ENCODE measurements at places on chromosomes 5 and 9. TPM values are rescaled to one million over a fixed set of nuclear protein-coding genes. Genes with fewer than 3 reads are reported as not detected.

DNA sequence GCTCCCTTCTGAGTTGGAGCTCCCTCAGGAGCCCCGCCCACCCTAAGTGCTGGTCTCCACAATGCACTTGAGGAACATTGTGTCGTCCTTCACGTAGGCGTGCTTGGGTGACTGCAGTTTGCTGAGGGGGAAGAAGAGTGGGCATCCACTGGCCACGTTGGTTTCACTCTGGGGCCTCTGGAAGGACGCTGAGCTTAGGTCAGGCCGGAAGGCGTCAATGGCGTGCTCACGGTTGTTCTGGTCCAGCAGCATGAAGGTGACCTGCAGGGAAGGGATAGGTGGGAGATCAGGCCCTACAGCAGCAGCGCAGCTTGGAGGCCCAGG lies 21.7 kb downstream of the TRAF1 start:
- peaks cover 35% of the 10 kb centered on the region for H3K36me3 ChIP-seq
- H3K27me3 ChIP-seq, result no peaks in the 10 kb centered on the region
- peaks cover 36% of the 10 kb centered on the region for H3K4me1 ChIP-seq
- H3K4me3 ChIP-seq, result no peak overlapping the region
- peak overlapping the region; percentile 78 for H3K27ac ChIP-seq

DNA sequence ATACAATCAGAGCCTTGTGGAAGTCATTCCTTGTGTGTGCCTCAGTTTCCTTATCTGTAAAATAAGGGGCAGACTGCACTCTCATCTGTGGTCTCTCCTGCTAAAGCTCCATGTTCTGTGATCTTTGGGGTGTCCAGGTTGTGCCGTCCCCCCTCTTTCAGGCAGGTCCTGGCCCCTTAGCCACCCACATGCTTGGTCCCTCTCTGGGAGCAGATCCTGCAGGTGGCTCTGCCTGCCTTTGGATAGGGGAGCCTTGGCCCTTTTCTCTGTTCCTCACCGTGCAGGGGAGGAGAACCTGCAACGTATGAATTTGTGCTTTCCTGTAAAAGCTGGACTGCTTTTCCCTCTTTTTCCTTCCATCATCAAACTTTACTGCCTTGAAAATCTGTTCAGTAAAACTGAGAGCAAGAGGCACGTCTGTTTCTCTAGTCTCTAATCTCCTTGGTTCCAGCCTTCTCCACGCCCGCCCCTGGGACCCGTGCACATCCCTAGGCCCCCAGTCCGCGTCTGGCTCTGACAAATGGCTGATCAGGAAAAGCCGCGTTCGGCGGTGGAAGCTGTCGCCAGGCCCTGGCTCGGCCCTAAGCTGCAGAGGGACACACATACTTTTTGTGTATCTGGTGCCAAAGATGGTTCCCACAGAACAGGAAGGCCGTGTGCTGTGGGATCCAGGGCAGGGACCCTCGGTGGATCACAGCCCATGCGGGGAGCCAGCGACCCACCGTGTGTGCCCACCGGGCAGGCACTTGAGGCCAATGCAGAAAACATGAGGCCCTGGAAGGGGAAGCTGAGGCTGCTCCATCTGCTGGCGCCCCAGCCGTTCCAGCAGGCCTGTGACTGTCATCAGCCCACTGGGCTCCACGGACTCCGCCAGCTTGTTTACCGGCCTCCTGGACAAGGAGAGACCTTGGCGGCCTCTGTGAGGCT lies 43.4 kb upstream of the COL5A1 start:
- H3K4me1 ChIP-seq, result no peaks in the 10 kb centered on the region
- H3K27ac ChIP-seq, result no peak overlapping the region

DNA sequence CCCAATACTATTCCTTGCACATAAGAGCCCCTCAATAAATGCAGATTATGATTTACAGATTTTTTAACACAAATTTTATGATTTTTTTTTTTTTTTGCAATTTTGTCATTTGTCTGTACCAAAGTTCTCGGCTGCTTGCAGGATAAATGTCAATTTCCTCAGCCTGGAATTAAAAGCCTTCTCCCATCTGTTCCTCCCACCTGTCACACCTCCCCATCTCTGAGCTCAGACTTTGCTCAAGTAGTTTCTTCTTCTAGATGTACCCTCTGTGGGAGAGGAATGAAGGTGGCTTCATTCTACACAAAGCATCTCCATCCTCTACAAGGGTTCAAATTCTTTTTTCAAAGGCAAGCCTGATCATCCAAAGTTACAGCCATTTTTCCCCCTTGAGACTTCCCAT lies 153.7 kb upstream of the GRAMD2B start:
- H3K4me3 ChIP-seq, result no peak overlapping the region
- no peaks in the 10 kb centered on the region for H3K4me1 ChIP-seq
- DNase-seq, result no peak
- H3K27me3 ChIP-seq, result no peaks in the 10 kb centered on the region

DNA sequence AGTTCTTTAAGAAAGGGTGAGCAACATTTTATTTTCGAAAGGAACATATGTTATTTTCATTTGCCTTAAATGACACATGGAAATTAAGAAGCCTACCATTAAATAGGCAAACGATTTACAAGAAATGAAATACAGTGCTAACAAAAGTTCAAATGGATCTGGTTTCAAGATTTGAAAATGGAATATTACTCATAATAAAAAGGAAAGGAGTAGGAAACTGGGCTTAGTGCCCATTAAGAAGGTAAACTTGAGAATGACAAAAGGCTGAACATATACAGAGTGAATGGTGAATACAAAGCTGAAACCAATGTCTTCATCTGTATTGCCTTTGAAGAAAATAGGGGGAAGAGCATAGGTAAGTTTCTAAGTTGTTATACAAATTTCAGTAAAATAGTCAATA lies 974.2 kb upstream of the C9orf72 start:
- H3K27ac ChIP-seq, result no peak overlapping the region
- no peaks in the 10 kb centered on the region for H3K36me3 ChIP-seq
- no peaks in the 10 kb centered on the region for H3K27me3 ChIP-seq

GRCh38 chr9:118563677-118564076 lies 805.6 kb downstream of the BRINP1 start:
- no peak for DNase-seq
- H3K27me3 ChIP-seq, result no peaks in the 10 kb centered on the region
- H3K4me1 ChIP-seq, result no peaks in the 10 kb centered on the region
- no peak overlapping the region for H3K4me3 ChIP-seq

DNA sequence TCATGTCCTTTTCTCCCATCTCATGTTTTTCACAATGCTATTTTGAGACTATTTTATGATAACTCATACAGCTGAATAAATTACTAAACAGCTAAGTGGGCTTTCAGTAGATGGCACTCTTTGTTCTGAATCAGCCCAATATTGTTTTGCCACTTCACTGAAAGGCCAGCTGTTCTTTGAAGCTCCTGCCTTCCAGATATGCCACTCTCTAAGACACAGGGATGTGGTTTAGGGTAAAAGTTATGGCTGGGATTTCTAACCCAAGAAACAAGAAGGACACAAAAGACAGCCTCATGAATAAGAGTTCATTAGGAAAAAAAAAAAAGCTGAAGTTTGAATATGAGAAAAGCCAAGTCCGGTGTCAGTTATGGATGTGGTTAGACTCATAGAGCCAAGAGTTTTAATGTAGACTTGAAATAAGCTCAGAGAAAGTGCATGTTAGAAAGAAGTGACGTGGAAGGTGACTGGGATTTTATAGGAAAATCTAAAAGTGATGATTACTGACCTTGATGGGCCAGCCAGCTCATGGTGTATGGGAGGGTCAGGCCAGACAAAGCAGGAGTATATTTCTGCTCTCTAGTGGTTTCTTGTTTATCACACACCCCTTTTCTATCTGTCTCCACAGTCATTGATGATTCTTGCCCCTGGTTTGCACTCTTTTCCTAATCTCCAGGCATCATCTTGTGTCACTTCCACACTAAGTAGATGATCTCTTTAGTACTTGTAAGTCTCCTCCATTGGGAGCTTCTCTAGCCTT lies 488.5 kb downstream of the NR2F1-AS1 start:
- no peaks in the 10 kb centered on the region for H3K4me1 ChIP-seq
- no peak for DNase-seq
- no peaks in the 10 kb centered on the region for H3K27me3 ChIP-seq
- H3K4me3 ChIP-seq, result no peak overlapping the region
- no peak overlapping the region for H3K27ac ChIP-seq

DNA sequence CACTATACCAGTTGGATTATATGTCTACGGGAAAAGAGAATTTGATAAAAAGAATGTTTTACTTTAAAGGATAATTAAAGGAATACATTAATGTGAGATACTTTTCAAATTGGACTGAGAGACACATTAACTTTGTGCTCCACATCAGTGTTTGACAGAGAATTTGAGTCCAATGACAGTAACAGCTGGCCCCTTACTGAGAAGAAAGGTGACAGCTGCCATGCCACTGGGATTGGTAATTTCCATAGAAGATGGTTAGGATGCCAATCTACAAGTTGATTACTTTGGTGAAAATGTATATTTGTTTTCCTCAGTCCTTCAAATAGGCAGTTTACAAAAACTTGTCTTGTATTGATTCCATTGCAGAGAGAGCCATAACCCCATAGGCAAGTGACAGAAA lies 578.4 kb downstream of the SLCO4C1 start:
- H3K27ac ChIP-seq, result no peak overlapping the region
- no peaks in the 10 kb centered on the region for H3K36me3 ChIP-seq
- H3K27me3 ChIP-seq, result no peaks in the 10 kb centered on the region
- no peak for DNase-seq

DNA sequence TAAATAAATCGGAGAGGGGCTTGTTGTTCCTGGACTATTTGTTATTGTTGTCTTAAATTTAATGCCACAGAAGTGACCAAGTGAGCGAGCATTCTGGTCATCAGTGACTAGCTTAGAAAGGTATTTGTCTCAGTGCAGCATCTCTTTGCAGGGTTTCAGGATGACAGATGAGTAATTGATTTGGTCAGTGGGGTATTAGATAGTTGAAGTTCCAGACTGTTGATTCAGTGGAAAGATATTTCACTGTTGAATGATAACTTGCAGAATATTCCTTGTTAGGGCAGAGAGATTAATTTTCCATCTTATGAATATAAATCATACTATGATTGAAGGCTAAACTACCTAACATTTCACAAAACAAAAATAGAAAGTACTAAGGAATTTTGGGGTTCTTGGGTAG lies 122.4 kb downstream of the TRIO start:
- no peak overlapping the region for H3K4me3 ChIP-seq
- no peak for DNase-seq
- H3K36me3 ChIP-seq, result no peaks in the 10 kb centered on the region
- H3K27ac ChIP-seq, result no peak overlapping the region

GRCh38 chr5:176810081-176810597 lies at the start of gene UNC5A:
UNC5A (plus strand) TSS chr5:176810559; CDS start chr5:176810751, 192 bp downstream.
- H3K36me3 ChIP-seq, result no peaks in the 10 kb centered on the region
- H3K27me3 ChIP-seq, result peaks cover 95% of the 10 kb centered on the region
- peaks cover 21% of the 10 kb centered on the region for H3K4me1 ChIP-seq
- H3K27ac ChIP-seq, result no peak within 1 kb of the TSS

GRCh38 chr9:122039234-122039633 lies 53.9 kb downstream of the TTLL11 start:
- H3K27me3 ChIP-seq, result no peaks in the 10 kb centered on the region
- H3K36me3 ChIP-seq, result peaks cover 17% of the 10 kb centered on the region
- no peak overlapping the region for H3K4me3 ChIP-seq
- H3K4me1 ChIP-seq, result no peaks in the 10 kb centered on the region
- DNase-seq, result no peak
- H3K27ac ChIP-seq, result peak overlapping the region; percentile 13

DNA sequence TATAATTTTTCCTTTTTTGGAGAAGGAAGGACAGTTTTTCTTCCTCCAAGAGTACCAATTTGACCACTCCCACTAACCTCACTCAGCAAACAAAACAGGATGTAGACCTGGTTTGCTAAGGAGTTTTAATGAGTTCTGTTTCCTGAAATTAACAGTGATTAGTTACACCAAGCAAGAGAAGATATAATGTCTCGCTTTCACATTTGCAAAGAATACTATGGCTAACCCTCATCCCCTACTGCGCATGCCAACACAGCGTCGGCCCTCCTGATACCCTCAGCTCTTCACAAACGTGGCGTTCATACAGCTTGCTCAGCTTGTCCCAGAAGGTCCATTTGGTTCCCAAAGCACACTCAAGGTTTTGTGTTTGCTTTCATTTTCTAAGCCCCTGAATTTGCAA lies 41.9 kb upstream of the IPPK start:
- H3K27ac ChIP-seq, result peak overlapping the region; percentile 74
- peaks cover 16% of the 10 kb centered on the region for H3K4me1 ChIP-seq
- H3K36me3 ChIP-seq, result no peaks in the 10 kb centered on the region
- H3K4me3 ChIP-seq, result no peak overlapping the region
- DNase-seq, result no peak
- H3K27me3 ChIP-seq, result no peaks in the 10 kb centered on the region

DNA sequence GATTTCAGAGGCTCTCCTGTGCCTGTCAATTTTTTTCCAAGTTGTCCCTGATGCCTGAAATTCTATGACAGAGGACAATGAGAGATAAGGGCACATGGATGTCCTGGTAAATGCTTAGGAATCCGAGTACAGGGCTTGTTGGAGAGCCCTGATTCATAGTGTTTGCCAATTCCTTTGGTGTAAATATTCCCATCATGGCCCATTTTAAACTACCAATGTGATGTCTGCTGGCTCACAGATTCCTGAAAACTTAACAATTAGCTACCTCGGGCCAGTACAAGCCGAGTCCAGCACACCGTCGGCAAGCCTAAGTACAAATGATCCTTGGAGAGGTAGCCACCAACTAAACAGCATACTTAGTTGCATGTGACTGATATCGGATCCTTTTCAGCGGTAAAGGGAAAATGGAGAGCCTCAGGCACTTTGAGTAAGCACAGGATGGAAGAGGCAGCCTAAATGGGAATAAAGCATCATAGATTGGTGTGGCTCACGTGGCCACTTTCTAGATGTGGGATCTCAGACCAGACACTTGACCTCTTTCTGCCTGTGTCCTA lies 3.6 kb downstream of the ITK start:
- H3K4me1 ChIP-seq, result peaks cover 39% of the 10 kb centered on the region
- H3K27ac ChIP-seq, result no peak overlapping the region
- no peaks in the 10 kb centered on the region for H3K36me3 ChIP-seq
- H3K4me3 ChIP-seq, result peak overlapping the region; percentile 65
- no peaks in the 10 kb centered on the region for H3K27me3 ChIP-seq

- peaks cover 6% of the 10 kb centered on the region for H3K4me1 ChIP-seq
- no peak overlapping the region for H3K4me3 ChIP-seq
- no peaks in the 10 kb centered on the region for H3K27me3 ChIP-seq
- no peak overlapping the region for H3K27ac ChIP-seq
- DNase-seq, result peak; percentile 77
Measured at GRCh38 chr5:149990518-149991376, 9.7 kb downstream of the TIGD6 start.

DNA sequence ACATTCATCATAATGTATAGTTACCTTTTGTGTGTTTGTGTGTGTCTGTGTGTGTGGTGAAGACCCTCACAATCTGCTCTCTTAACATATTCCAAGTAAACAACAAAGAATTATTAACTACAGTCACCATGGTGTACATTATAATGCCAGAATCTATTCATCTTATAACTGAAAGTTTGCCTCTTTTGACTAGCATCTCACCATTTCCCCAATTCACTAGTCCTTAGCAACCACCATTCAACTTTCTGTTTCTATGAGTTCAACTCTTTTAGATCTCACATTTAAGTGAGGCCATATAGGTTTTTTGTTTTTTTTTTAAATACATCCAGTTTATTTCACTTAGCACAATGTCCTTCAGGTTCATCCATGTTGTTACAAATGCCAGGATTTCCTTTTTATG lies 83.6 kb downstream of the SMC2 start:
- H3K4me3 ChIP-seq, result no peak overlapping the region
- no peaks in the 10 kb centered on the region for H3K27me3 ChIP-seq
- no peak for DNase-seq
- H3K4me1 ChIP-seq, result no peaks in the 10 kb centered on the region
- no peaks in the 10 kb centered on the region for H3K36me3 ChIP-seq

FOXD4L3 gene
- 0.04 TPM for polyA plus RNA-seq

SCGB3A2 gene
- not detected for polyA plus RNA-seq

IL4 gene
- polyA plus RNA-seq, result not detected

RASEF gene
- 0.04 TPM for polyA plus RNA-seq

ADRA1B gene
- 4.3 TPM for polyA plus RNA-seq

HAPLN1 gene
- not detected for polyA plus RNA-seq

MYOT gene
- polyA plus RNA-seq, result 0.35 TPM
